ENCODE measurements at places on chromosomes 2 and 18.

DNA sequence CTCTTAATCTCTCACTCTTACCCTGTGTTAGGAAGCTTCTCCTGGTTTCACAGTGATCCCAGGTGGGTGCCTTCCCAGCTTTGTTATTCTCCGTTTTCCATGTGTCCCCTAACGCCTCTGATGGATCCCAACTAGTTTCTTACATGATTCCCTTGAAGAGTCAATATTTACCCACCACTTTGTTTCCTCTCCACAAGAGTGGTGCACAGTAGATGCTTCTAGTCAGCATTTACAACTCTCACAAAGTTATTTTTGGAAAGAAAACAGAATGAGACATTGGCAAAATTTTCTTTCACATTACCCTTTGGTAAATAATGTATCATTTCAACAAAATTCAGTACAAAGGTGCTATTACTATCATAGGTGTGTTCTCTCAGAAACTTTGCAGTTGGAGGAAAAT, 1611.1 kb upstream of the ZEB2 start:
- no peak for DNase-seq

- DNase-seq, result peak; percentile 13
These were observed 515 bp upstream of the PLEKHB2 start for GRCh38 chr2:131104487-131105155.

- peak; percentile 51 for DNase-seq
These were observed 884.8 kb downstream of the EPHA4 start for GRCh38 chr2:220687231-220687843.

DNA sequence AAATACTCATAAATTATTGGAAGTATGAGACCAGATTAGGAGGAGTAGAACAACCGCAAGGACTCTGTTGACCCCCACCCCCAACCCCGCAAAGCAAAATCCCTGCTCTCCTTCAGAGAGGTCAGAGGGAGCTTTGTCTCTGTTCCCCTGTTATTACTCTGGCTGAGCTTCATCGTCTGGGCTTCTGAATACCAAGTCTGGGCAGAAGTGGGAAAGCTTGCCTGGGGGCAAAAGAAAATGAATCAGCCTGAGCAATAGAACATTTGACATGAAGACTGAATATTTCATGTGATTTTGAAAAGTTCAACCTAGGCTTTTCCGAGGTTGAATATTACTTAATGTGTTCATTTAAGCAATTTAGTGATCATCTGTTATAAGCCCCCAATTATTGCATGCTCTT, 114.6 kb upstream of the ARHGAP28 start:
- DNase-seq, result no peak

GRCh38 chr2:127721311-127721977, 20.1 kb downstream of the SFT2D3 start:
- DNase-seq, result no peak

GRCh38 chr18:9736286-9736835, 28.3 kb downstream of the RAB31 start:
- no peak for DNase-seq

DNA sequence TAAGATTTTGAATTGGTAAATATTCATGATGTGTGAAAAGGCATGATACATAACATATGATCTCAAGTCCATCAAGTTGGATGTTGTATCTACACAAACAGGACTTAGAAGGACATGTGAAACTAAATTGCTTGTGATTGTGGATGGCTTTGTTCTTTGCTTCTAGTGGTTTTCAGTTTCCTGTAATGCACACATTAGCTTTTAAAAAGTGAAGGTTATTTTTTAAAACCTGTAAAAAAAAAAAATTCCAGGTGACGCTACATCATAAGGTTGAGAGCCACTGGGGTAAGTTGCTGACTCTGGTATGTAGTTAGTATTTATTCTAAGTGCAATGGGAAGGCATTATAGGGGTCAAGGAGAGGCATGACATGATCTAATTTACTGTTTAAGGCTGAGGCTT, 48.4 kb upstream of the TMEM247 start:
- no peak for DNase-seq

- DNase-seq, result no peak
These were observed 4.4 kb downstream of the AFF3 start for GRCh38 chr2:100137866-100138570.

- DNase-seq, result no peak
These were observed 107.2 kb downstream of the GALNT1 start for GRCh38 chr18:35688757-35689156.

DNA sequence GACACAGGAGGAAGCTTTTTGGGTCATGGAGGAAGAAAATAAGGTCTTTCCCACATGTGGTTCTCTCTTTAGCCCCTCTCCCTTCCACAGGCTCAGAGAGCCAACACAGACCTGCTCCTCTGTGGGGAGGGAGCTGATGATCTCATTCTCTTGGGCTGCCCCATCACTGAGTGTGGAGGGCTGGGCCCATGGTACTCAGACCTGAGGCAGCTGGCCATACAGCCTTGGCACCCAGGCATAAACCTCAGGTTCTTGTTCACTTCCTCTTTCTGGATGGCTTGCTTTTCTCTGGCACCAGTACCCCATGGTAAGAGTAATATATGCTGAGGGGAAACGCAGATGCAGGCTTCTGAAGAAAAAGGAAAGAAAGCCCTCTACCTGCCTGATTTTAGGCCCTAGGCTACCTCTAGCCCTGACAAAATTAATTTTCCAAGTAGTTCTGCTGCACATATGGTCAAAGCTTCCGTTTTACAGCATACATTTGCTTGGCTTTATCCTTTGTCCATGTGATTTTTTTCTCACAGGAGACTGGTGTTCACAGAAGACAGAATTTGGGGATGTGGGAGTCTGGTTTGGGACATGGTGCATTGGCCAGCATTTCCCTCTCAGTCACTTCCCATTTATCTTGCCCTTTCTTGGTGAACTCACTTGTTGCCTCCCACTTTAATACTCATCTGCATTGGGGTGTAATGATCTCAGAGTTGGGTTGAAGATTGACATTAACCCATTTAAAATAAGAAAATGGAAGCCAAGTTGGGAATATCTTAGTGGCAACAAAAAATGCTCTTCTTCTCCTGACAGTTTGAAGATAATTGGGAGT, 11.1 kb downstream of the DHRS9 start:
- DNase-seq, result no peak

DNA sequence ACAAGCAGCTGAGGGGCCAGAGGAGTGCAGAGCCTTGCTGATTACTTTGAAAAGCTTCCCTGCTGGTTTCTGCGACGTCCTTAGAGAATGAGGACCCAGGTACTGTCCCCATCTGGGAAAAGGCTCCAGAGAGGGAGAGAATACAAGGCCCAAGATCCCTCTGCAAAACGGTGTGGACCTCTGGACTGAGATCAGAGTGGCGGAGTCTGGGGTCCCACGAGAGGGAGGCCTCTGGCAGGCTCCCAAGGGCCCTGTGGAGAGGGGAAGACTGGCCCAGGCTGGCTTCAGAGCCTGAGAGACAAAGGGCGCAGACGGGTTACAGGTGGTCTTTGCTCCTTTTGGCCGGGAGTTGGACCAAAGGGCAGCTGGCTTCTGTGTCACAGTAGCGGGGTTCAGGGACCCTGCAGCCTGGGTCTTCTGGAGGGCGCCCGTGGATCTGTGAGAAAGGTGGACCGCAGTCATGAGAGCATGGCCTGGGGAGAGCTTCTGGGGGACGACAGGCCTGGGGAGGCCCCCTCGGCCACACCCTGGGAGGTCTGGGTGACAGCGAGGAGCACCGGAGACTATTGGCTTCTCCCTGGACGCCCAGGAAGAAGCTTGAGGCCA, 805 bp downstream of the SNORC start:
- DNase-seq, result no peak

- DNase-seq, result no peak
These were observed 37.7 kb upstream of the SMAD2 start for GRCh38 chr18:47968006-47968676.

GRCh38 chr2:75820693-75821092, 110.0 kb upstream of the GCFC2 start:
- no peak for DNase-seq

GRCh38 chr18:49227441-49228165, 232.8 kb downstream of the DYM start:
- DNase-seq, result no peak

- no peak for DNase-seq
These were observed 83.4 kb downstream of the SLC25A12 start for GRCh38 chr2:171810422-171811244.

DNA sequence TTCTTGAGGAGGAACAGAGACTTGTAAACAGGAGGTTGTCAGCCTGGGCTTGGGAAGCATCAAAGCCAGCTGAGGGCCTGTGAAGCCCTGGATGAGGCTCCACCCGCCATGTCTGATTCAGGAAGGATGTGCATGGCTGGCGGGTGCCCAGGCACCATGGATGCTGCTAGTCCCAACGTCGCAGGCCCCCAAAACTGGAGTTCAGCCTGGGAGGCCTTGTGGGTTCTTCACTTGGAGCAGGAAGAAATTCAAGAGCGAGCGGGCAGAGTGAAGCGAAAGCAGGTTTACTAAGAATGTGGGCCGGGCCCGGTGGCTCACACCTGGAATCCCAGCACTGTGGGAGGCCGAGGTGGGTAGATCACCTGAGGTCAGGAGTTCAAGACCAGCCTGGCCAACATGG, 12.1 kb upstream of the PXDN start:
- DNase-seq, result no peak

DNA sequence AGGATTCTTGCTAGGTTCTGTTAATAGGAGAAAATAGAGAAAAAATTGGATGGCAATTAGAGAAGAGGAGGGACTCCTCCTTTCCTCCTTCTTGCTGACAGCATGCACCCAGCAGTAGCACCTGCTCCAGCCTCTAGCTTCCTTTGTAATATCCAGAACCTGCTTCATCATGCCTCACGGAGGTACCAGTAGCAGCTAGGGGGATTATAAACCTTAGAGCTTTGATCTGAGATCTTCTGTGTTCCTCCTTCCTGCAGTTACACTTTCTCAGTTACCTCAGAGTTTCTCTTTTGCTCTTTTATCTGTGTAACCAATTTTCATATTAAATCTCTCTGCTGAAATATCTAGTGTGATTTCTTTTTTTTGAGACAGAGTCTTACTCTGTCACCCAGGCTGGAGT, 16.6 kb downstream of the DPP4 start:
- DNase-seq, result no peak

GRCh38 chr18:23871410-23871809, 143.1 kb upstream of the TTC39C start:
- peak; percentile 17 for DNase-seq

GRCh38 chr18:54647176-54647575, 56.1 kb downstream of the DYNAP start:
- no peak for DNase-seq

DNA sequence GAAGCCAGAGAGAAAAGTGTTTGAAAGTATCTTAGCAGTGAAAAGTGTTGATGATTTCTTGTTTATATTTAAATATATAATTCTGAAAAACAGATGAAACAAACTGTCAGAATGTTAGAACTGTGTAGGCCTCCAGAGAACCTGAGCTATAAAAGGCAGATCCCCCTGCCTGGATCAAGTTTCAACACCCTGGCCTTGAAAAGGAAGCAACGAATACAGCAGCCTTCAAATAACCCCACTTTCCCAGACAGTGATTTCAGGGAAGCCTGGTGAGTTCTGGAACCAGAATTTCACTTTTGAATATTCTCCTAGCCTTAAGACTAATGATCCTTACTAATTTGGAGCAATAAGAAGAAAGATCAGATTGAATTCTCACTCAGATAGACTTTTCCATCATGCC, 13.3 kb upstream of the TRIM43 start:
- DNase-seq, result no peak

DNA sequence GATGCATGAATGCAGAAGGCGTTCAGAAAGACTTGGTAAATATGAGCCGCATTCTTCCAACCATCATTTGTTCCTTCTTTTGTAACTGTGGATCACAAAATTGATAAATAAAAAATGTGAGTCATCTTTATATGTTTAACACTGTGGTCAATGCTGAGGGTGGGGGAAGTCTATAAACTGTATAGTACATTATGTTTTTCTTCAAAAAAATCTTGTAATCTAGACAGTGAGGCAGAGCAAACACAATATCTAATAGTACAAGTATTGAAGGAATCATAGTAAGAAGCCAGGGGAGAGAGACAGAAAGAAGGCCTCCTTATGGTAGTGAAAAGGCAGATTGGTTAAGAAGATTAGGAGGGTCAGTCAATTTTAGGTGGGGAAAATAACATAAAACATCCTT, 30.7 kb upstream of the CALCRL start:
- no peak for DNase-seq

- DNase-seq, result no peak
These were observed 28.4 kb downstream of the CFLAR start for GRCh38 chr2:201144101-201145051.

DNA sequence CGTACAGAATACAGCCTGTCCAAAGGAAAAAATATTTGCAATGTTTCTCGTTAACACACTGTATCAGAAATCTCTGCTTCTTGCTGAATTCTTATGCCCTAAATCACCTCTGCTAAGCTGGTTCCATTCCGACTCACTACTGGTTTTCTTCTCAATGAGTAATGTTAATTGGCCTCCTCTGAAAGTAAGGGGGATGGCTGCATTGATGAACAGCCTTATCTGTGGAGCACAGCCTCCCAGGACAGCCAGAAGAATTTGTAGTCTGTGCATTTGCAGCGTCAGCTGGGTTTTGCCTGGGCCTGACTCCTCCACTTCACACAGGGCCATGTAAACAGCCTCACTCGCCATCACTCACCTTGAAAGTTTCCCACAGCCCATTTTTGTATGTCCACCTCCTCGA, 127.7 kb downstream of the RNF152 start:
- DNase-seq, result no peak

- no peak for DNase-seq
These were observed 445.8 kb upstream of the RGPD4 start for GRCh38 chr2:107380912-107381311.

DNA sequence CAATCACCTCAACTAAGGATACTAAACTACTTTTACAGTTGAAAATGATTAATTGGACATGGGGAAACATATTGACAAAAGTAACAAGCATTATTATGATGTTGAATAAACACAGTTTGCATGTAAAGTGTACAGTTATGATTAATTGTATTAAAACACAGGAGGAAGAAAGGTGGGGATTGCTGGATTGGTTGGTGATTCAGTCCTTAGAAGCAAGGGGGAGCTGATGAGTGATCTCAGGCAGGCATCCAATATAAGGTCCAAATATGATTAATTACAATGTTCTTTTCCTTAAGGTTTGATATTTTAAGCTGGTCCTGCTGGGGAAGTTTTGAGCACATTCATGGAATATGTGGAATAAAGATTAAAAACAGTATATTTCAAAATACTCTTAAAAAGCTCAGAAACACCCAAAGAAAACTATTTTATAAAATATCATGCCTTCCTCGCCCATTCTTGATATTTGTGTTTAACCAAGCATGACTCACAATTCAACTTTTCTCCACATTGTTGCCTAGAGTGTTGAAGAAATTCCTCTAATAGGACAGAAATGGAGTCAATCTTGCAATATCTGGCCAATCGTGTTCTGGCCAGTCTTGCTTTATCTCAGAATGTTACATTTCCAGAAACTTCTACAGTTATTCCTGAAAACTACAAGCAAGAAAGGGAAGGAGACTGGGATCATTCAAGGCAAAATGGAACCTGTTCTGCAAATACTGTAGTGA, 268.2 kb downstream of the RPIA start:
- DNase-seq, result no peak

GRCh38 chr2:216688731-216689340, 6.5 kb downstream of the IGFBP5 start:
- no peak for DNase-seq

- DNase-seq, result no peak
These were observed 50.8 kb downstream of the DNMT3A start for GRCh38 chr2:25290811-25291495.

Data from stimulated activated CD4-positive, alpha-beta T cell treated with anti-CD3 and anti-CD28 coated beads, Interleukin-12 subunit alpha, Interleukin-12 subunit beta, amount 100 ng/mL, for 24 hours (primary cell).